SJCRH30 (cell line): ENCODE measurements at places on chromosomes 5 and 9.

GRCh38 chr9:93270976-93271375 lies 87.0 kb downstream of the WNK2 start:
- no peak for DNase-seq

DNA sequence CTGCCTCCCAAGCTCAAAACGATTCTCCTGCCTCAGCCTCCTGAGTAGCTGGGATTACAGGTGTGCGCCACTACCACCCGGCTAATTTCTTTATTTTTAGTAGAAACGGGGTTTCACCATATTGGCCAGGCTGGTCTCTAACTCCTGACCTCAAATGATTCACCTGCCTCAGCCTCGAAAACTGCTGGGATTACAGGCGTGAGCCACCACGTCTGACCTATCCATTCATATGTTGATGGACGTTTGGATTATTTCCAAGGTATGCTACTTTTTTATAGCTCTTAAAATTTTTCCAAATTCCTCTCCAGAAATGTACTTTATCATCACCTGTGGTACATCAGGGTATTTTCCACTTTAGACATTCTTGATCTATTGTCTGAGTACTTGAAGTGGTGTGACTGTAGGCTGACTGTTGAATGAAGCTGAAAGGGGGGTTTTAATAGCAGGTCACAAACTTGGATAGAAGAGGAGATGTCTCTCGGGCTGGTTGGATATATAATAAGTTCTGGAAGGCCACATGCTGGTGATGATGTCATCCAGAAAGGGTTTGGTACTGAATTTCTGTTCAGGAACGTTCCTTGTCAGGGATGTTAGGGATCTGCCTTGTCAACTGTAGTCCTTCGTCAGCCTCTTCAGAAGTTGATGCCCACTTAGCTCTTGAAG lies 7.4 kb downstream of the CTNNA1 start:
- no peak for DNase-seq

- DNase-seq, result peak; percentile 38
Observed at GRCh38 chr9:120852240-120853010, 9.7 kb upstream of the PSMD5 start.

GRCh38 chr9:27771803-27772545 lies 198.7 kb upstream of the C9orf72 start:
- peak; percentile 21 for DNase-seq

DNA sequence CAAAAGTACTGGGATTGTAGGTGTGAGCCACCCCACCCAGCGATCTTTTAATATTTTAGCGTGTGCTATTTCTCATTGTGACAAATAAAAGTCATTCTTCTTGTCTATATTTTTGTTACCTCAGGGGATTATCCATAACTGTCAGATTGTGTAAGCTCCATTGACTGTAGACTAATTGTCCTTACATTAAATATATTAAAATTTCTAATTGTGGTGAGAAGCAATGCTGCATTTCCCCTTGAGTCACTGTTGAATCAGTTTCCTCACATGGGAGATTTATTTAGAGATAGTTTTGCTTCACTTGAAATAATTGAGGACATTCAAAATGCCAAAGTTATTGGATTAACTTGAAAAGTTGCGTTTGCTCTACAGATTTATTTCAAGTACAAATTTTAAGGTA lies 782.4 kb upstream of the WWC1 start:
- no peak for DNase-seq

DNA sequence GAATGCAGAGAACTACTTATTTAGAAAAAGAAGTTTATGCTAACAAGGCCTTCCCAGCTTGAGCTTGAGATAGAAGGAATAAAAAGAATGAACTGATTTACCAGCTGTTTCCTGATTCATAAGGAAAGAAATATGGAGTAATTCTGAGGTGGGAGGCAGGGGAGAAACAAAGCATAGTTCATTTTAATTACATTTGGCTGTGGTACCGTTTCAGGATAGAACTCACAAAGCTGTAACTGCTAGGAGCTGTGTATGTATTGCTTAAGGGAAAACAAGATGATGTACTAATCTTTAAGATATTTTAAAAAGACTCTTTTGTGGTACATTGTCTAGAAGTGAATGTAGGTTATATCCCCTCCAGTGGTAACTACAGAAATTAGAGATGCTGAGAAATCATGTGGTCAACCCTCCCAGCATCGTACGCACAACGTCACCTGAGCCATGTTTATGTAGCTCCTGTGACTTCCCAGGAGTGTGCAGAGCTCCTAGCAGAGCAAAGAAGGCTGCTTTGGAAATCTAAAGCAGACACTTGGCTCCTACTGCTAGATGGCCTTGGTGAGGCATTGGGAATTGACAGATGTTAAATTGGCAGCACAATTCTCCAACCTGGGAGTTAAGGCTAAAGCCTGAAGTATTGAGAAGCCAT lies 208.3 kb upstream of the VLDLR start:
- DNase-seq, result no peak

DNA sequence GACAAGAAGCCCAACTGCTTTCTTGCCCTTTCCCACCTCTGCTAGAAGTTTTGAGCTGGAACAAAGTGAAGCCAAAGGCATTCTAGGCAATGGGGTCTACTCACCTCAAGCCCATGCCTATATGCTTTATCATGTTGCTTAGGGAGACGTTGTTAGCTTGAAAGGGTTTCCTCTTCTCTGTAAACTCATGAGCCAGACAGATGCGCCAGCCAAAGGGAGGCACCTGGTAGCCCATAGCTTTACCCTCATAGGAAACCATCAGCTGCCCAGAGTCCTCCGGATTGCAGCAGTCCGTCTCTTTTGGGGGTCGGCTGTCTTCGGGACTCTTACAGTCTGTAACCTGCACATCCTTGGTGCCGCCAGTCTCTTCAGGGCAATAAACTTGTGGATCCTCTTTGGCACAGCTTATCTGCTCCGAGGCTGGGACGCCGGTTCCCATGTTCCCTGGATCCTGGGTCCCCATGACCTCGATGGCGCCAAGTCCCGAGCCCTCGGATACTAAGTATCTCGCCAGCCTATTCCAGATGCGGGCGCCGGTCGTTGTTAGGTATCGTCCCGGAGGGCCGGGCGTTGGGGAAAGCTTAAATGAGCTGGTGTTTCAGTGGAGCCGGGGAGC lies 678 bp downstream of the GBA2 start:
- no peak for DNase-seq

DNA sequence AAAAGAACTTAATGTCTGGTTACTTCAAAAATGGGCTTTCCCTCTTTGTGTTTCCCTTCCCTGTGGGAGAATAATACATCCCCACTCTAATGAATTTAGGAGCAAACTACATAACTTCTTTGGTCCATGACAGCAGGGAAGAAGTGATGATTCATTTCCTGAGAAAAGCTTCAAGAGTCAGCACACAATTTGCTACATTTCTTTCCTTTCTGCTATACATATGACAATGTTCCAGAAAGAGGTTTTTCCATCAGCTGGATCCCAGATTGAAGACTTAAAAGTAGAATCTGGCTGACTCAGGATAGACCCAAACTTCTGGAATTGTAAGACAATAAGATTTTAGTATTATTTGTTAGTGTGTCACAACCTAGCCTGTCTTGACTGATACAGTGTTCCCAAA lies 126.1 kb downstream of the DRD1 start:
- no peak for DNase-seq

DNA sequence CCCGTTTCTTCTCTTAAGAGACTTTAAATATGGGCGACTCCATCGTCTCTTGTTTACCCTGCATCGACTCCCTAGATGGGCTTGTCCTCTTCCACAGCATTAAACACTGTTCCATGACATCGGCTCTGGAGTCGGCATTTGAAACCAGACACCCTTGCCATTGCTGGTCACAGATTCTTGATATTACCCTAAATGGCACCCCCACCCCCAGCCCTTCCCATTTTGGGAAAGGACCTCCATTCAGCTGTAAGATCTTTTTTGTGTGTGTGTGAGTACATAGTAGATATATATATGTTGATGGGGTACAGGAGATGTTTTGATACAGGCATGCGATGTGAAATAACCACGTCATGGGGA lies 51.1 kb upstream of the SH3PXD2B start:
- no peak for DNase-seq

DNA sequence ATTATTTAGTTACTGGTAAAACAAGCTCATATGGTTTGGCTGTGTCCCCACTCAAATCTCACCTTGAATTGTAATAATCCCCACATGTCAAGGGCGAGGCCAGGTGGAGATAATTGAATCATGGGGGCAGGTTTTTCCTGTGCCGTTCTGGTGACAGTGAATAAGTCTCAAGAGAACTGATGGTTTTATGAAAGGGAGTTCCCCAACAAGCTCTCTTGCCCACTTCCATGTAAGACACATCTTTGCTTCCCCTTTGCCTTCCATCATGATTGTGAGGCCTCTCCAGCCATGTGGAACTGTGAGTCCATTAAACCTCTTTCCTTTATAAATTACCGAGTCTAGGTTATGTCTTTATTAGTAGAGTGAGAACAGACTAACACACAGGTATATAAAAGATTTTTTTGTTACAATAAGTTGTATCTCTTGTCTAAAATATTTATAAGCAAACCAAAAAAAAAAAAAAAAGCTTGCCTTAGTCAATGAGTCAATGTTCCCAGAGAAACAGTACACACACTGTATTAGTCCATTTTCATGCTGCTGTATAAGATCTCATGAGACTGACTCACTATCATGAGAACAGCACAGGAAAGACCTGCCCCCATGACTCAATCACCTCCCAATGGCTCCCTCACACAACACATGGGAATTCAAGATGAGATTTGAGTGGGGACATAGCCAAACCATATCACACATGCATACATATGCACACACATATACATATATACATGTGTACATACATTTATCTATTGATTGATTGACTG lies 138.3 kb downstream of the BASP1 start:
- DNase-seq, result no peak

GRCh38 chr5:126438267-126438666 lies 15.1 kb downstream of the GRAMD2B start:
- DNase-seq, result no peak

DNA sequence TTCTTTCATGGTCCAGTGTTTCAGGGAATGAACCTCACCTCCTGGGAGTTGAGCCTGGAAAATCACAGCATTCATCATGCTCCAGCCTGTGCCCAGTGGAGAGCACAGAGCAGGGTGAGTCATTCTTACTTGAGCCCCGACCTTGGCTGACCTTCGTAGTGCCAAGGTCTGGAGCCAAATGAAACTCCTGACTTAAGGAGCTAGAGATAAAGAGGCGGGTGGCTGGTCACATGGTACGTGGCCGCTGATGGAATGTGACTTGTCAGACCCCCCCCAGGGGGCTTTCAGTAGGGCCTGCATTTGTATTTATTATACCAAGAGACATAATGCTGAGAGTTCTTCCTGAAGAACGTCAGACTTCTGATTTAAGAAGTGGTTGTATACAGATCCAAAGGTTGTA lies 15.0 kb upstream of the PIP5K1B start:
- DNase-seq, result no peak

- DNase-seq, result no peak
Observed at GRCh38 chr9:17571825-17572224, 7.0 kb upstream of the SH3GL2 start.

- peak; percentile 28 for DNase-seq
Observed at GRCh38 chr9:115604831-115605483, 487.0 kb upstream of the TNC start.

DNA sequence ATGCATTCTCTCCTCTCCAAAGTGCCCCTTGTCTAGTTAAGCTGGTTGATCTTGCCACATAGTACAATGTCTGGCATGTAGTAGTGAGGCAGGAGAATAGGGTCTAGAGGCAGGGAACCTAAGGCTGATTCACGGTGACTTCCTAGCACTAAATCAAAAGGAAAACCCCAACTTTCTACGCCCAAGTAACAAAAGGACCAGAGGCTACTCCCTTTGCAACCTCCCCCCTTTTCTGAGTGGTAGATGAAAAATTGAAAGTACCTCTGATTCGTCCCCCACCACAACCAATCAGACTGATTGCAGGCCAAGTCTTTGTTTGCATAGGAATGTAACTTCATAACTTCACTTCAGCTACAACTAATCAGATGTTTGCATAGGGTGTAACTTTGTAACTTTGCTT lies 278.8 kb downstream of the PSAT1 start:
- no peak for DNase-seq

DNA sequence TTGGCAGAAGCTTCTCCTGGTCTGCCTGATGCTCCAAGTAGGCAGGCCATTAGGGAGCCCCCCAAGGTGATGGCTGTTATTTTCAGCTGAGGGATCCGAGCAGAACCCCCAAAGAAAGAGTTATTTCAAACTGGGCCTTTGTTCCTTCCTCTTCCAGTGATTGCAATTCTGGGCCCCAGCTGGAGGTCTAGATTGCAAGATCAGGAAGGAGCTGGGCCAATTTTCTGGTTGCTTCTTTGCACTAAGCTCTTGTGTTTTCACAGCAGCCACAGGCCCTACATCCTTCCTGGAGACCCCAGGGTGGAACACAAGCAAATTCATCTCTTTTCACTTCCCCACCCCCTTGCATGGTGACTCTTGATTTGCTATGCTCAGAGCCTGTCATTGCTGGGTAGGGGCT lies 215.0 kb downstream of the SEMA6A start:
- no peak for DNase-seq

GRCh38 chr5:57696825-57697570 lies 214.4 kb upstream of the ACTBL2 start:
- DNase-seq, result no peak

DNA sequence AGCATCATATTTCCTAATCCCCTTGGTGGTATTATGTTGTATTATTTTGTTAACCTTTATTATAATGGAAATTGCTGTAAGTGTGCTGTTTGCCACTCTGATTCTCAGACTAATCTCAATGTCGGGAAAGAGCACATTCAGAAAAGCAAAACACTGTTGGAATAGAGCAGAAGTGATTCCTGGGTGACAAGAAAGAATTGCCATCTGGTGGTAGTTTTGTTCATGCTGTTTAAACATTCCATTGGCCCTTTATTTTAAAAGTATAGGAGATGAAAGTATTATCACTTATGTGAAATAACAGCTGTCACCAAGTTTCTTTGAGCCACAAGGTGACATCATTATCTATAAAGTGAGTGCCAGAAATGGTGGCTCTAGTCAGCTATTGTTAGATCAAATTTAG lies 301.3 kb upstream of the SGCD start:
- DNase-seq, result no peak

- no peak for DNase-seq
Observed at GRCh38 chr5:69202497-69202896, 13.1 kb downstream of the CENPH start.

- no peak for DNase-seq
Observed at GRCh38 chr9:4575997-4576396, 85.7 kb downstream of the SLC1A1 start.
